ENCODE measurements at places on chromosomes 12 and 14.
A peak's percentile ranks its signal among the peaks of the same experiment; 100 is the strongest.

DNA sequence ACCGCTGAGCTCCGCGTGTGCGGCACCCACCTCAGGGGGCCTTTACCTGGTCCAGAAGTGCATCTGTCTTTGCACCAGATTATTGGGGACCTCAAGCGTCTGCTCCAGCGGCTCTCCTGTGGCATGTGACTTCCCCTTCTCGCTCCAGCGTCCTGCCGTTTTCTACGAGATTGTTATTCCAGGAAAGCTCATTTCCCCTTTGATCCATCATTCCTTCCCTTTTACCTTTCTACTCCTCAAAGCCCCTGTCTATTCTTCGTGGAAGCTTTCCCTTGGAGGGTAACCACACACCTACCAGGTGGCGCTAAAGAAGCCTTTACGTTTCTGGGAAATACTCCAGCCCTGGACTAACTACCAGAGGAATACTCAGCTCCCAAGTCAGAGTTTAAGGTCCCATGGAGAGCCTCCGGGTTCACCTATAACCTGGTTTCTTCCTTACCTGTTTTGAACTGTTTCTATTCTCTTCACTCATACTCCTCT, 1.5 kb downstream of the FKBP4 start:
- no peak for DNase-seq

- peak; percentile 48 for DNase-seq
Observed at GRCh38 chr14:100012478-100013327, 52.5 kb upstream of the EVL start.

- DNase-seq = no peak
Observed at GRCh38 chr14:96217376-96217913, 12.8 kb downstream of the BDKRB2 start.

- no peak for DNase-seq
Observed at GRCh38 chr12:120429368-120429767, 8.5 kb upstream of the COX6A1 start.

DNA sequence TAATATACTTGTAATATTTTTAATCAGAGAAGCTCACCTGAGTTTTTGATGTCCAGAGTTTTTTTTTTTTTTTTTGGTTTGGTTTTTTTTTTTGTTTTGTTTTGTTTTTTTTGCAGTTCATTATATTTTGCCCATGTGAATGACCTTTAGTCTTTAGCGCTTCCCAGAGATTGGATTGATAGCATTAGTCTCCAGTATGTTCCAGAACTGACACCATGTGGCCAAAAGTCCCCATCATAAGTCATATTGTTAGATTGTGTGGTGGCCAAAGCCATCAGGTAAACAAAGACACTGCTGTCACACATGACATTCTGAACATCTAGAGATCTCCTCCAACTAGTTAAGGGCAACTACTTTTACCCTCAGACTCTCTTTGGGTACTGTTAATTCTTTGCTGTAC, 272.8 kb upstream of the GARIN2 start:
- DNase-seq = no peak

- peak; percentile 83 for DNase-seq
Observed at GRCh38 chr12:52370926-52371608, 3.8 kb upstream of the KRT85 start.

DNA sequence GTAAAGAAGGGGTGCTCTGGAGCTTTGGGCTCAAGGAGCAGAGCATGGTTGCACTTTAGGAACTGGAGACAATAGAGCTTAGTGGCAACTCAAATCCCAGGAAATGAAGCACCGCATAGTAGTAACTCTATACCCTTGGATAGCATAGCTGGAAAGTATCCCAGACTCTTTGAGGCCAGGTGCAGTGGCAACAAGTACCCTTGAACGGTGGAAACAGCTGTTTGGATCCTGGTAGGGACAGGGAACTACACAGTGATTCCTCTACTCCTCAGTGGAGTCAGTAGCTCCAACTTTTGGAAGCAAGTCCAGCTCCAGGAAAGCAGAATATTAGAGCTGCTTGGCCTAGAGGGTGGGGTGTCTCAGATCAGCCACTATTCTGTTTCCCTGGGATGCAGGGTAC, 129.0 kb upstream of the WSCD2 start:
- DNase-seq = no peak

DNA sequence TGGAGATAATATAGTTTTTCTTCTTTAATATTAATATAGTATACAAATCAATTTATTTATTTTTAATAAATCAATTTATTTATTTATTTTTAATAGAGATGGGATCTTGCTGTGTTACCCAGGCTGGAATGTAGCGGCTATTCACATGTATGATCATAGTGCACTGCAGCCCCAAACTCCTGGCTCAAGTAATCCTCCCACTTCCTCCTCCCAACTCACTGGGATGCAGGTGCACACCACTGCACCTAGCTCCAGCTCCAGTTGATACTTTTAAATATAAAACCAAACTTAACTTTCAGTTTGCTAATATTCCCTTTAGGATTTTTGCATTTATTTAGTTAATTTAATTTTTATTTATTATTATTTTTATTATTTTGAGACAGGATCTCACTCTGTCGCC, 8.6 kb downstream of the GOLGA5 start:
- no peak for DNase-seq

DNA sequence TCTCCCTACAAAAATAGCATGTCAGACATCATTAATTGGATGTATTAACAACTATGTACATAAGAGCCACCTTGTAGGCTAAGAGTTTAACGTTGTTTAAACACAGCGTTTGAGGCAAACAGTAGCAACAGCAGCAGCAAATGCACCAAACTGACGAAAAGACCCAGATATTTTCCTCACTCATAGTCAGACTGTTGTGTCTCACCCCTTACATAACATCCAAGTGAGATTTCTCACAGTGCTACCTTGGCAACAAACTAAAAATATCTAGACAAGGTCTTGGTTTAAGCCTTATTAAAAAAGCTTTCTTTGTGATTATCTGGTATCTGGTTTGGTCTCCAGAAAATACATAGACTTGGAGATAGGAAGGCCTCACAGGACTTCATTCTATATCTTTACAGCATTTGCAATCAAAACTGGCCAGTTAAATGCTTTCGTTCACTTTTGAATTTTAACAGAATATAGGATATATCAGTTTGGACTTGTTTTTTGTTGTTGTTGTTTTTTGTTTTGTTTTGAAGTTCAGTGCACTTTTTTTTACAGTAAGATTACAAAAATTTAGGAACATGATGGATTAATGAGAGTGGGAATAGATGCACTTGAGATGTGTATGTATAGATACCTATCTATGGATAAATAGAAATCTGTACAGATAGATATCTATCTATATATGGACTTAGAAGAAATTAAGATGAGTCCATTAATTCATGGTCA, 4.1 kb downstream of the BHLHE41 start:
- DNase-seq = no peak

DNA sequence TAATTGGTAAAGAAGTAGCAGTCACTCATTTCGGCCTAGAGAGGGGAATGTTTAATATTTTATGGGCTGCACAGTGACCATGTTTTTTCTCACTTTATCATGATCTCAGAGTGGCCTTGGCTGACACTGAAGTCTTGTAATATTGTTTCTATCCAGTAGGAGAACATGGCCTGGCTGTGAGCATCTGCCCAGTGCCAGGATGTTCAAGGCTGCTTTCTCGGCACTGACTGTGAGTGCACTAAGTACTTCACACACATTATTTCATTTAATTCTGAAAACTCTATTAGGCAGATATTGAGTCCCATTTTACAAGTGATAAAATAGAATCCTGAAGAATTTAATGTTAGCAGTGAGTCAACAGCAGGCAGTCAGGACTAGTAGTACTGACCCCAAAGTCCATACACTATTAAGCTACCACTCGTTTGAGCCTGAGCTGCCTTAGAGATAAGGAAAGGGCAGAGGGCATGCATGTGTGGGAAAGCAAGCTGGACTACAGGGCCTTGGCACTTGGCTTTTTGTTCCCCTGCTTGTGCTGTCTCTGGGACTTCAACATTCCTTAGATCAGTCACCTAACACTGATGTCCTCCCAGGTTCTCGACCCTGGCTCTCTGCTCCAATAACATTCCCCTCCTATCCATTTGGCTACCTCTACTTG, 42.2 kb upstream of the APPL2 start:
- peak; percentile 33 for DNase-seq

GRCh38 chr12:5988659-5989116, 43.6 kb upstream of the ANO2 start:
- peak; percentile 93 for DNase-seq

- DNase-seq = no peak
Observed at GRCh38 chr14:69615121-69615495, 3.7 kb downstream of the SUSD6 start.

DNA sequence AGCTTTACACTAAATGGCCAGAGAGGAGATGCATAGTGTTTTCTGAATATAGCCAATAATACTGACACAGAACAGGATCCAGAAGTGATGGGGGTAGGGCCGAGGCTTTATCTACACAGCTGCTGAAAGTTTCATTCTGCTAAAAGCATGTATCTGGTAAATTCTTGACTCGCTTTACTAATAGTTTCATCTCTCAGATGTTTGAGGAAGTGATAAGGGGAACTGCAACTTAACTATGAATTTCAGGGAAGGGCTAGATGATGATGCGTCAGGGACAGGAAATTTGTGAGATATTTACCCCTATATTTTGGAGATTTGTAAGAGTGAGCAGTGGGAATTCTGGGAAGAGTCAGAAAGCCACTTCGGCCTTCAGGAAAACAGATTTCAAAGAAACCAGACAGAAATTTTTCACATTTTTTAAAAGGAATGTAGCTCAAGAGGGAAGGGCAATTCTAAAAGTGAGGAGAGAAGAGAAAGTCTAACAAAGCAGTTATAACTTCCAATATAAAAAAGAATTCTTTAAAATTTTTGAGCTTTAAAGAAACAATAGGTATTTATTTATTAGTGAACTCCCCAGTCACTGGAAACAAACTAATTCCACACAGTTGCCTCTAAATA, 243.1 kb downstream of the BCAT1 start:
- DNase-seq = no peak

- no peak for DNase-seq
Observed at GRCh38 chr14:99245564-99246511, 26.2 kb downstream of the BCL11B start.

GRCh38 chr12:46368684-46369083, 3.9 kb downstream of the SLC38A2 start:
- DNase-seq = no peak

DNA sequence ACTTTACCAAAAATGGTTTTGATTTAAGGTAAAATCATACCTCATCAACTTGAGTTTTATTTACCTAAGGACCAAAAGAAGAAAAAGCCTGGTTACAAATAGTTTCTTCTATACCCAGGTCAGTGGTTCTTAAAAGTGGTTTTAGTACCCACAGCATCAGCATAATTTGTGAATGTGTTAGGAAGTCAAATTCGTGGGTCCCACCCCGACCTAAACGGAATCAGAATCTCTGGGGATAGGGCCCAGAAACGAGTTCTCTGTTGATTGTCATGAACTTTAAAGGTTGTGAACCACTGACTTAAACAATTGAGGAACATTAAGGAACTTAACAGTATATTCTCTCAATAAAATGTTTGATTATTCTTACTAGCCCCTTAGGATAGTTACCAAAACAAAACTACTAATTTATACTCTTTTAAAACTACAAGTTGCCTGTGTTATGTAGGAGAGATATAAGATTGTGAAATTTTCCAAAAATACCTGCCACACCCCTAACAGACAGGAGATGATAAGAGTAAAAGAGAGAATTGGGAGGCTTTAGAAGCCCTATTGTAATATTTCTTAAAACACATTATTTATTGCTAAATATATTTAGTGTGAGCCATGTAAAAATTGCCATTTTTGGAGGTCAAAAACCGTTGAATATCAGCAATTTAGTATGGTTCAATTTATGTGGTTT, 669 bp upstream of the SLC25A21 start:
- DNase-seq = no peak

GRCh38 chr12:119676022-119676421, 8.1 kb downstream of the PRKAB1 start:
- no peak for DNase-seq

- no peak for DNase-seq
Observed at GRCh38 chr14:79638672-79639266, 572.5 kb downstream of the DIO2 start.

GRCh38 chr12:109329686-109330085, 18.0 kb upstream of the MYO1H start:
- no peak for DNase-seq

DNA sequence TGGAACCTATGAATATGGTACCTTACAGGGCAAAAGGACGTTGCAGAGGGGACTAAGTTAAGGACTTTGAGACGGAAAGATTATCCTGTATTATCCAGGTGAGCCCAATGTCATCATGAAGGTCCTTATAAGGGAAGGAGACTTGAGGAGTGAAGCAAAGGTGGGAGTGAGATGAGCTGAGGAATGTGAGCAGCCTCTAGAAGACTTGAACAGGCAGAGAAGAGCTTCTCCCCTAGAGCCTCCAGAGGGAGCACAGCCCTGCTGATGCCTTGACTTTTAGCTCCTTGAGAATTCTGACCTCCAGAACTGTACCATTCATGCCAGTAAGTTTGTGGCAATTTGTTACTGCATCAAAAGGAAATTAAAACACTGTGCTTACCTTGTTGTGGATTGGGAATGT, 41.8 kb upstream of the DCD start:
- DNase-seq = no peak

DNA sequence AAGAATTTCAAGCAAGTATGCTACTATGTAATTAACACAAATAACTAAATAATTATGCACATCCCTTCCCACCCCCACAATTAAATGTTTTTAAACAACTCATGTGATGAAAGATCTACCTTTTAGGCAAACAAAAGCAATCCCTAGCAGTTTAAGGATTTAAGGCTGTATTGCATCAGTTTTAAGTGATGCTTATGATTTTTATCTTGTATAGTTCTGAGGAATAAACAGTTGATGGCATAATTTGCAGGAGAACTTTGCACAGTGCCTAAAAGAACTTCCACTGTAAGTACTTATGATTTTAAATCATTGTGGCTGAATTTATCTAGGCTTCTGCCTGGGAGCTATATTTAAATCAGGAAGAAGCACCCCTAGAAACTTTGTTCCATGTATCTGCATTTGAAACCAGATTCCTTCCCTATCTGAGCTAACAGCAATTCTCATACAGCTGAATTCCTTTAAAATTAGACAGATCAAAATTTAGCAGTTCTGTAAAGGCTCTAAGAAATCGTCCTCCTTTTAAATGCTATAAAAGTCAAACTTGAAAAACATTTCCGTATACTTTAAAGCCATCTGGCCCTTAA, 388.6 kb downstream of the BCAT1 start:
- DNase-seq = no peak

DNA sequence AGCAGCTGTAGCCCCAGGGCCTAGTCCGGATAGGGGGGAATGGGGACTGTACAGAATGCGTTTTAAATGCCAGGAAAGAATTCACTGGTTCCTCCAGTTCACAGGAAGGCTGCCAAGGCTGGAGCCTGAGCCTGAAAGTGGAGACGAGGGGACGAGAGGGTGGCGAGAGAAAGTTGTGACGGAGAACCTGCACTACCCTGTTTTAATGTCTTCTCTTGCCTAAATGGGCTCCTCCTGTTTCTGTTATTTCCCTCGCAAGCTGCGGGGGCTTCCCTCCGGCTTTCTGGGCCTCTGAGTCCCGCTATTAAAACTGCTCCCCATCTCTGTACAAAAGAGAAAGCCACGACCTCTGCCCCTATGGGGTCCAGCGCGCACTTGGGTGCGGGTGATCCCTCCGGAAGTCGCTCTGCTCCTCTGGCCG, 4.5 kb downstream of the C1QL4 start:
- DNase-seq = no peak
